ENCODE measurements at places on chromosomes 3 and 15. TPM values are rescaled to one million over a fixed set of nuclear protein-coding genes. Genes with fewer than 3 reads are reported as not detected.

CHRM5 gene
- not detected for total RNA-seq

PYGO1 gene
- 4.4 TPM for total RNA-seq

ARGFX gene
- not detected for total RNA-seq

IL5RA gene
- not detected for total RNA-seq

FMN1 gene
- total RNA-seq: 6.4 TPM

TLNRD1 gene
- 10.8 TPM for total RNA-seq

ST8SIA2 gene
- total RNA-seq: 3.1 TPM

SOX2 gene
- not detected for total RNA-seq

ATRIP gene
- 5.0 TPM for total RNA-seq

ANKUB1 gene
- total RNA-seq: not detected

LRRC31 gene
- not detected for total RNA-seq

GOLGA6D gene
- not detected for total RNA-seq

MESP2 gene
- total RNA-seq: not detected

GABRB3 gene
- total RNA-seq: 1.1 TPM
